ENCODE measurements at places on chromosomes 7 and 10. TPM values are rescaled to one million over a fixed set of nuclear protein-coding genes. Genes with fewer than 3 reads are reported as not detected.

The MYL7 gene
- not detected for total RNA-seq

The TMEM229A gene
- not detected for total RNA-seq

The MBL2 gene
- total RNA-seq = not detected

The OR2A1 gene
- not detected for total RNA-seq

The LRRC18 gene
- total RNA-seq = not detected

The TMEM139 gene
- total RNA-seq = 1.6 TPM

The OPN4 gene
- not detected for total RNA-seq

The UPK3B gene
- total RNA-seq = 0.40 TPM

The STEAP2 gene
- total RNA-seq = not detected

The KAT6B gene
- 24.8 TPM for total RNA-seq

The HKDC1 gene
- not detected for total RNA-seq

The THSD7A gene
- total RNA-seq = not detected

The GJD4 gene
- total RNA-seq = not detected

GRCh38 chr7:34596887-34597286 lies 61.1 kb upstream of the NPSR1 start:
- no peak for DNase-seq

- DNase-seq = no peak
Measured at GRCh38 chr7:825386-825785, 6.9 kb upstream of the SUN1 start.

DNA sequence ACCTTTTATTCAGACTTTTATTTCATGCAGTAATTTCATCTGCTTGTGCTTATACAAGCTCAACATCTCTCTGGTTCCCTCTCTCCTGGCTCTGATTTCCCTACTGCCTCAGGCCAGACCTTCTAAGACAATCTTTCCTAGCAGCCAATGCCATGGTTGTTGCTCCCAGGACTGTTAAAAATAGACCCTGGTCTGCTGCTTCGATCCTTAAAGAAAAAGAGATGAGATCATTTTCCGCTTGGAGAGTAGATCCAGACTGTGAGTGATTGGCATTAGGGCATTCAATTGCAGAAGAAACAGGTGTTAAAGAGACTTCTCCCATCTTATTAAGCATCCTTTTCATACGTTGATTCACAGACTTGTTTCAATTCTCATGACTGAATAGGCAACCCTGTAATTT lies 68.4 kb upstream of the ITGB1 start:
- no peak for DNase-seq

DNA sequence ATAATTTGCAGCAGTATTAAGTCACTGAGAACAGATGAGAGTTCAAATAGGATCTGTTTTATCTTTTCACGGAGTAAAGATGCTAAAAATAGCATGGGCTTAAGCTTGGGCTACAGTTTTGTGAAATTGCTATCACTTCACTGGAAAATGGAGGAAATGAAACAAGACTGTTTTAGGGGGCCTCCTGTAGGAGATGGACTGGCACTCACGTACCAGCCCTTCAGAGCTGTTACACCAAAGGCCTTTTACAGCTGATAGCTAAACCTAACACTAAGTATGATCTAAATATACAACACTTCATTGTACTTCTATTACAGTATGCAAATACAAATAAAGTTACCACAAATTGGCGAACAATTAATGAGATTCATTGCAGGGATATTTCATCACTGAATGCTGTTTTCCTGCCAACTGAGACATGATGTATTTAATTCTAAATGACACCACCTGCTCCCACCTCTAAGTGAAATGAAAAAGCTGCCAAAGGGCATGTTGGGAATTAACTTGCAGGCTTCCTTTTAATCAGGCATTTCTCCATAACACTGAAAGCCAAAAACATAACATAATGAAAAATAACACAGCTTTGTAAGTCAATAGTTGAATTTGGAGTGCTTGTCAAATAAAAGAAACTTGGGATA lies 304.5 kb upstream of the LRRN3 start:
- no peak for DNase-seq

DNA sequence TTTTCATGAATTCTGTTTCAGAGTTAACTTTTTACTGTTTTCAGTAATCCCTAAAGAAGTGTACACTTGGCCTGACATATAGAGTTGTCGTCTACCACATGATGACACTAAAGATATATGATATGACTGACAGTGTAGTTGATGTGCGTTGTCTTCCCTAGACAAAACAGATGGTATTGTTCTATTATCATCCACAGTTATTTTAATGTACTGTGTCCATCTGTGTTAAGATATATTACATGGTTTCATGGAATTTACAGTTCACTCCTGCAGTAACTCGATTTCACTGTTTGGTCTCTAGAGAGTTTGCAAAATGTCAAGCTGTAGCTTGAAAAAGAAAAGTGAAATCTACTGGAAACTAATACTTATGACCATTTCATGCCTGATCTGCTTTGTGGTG lies 18.1 kb downstream of the FOXP2 start:
- DNase-seq = no peak

- no peak for DNase-seq
Measured at GRCh38 chr10:1064964-1065247, 8.7 kb downstream of the WDR37 start.

- no peak for DNase-seq
Measured at GRCh38 chr10:35507519-35508109, 97.5 kb upstream of the GJD4 start.

DNA sequence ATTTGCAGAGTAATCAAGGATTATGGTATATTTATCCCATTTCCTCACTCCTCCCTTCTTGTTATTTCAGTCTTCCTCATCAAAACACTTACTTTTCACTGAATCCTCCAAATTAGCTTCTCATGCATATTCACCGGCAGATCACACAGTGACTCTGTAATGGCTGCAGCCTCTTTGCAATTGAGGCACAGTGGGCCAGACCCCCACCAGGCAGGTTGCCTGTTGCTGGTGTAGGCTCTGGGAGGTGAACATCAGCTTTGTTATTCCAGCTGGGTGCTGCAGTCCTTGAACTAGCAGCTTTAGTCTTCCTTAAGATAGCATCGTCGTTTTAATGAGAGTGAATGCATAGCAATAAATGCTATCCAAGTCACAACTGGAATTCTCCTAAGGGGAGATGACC lies 449.3 kb downstream of the CNTNAP2 start:
- no peak for DNase-seq

DNA sequence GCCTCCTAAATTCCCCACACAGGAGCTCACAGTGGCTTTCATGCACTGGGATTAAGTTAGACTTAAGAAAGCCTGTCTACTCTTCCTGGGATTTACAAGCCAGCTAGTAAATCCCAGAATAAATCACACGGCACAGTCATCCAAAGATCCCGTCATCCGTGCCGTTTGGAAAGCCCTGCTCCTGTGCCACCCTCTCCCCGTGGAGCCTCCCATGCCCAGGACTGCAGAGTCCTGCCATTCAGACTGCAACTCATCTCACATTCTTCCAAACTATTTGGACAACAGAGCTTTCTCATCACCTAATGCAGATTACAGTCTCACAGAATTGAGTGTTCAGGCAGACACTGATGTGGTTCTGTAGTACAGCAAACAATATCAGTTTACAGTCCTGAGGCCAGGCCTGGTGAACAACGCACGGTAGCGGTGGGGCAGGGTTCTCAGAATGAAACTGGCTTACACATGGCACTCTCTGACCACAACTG lies 166.5 kb downstream of the EGFR start:
- DNase-seq = no peak

GRCh38 chr10:1402816-1403507 lies 334.4 kb downstream of the ADARB2 start:
- no peak for DNase-seq

- DNase-seq = no peak
Measured at GRCh38 chr10:127889605-127890195, 3.0 kb downstream of the CLRN3 start.

DNA sequence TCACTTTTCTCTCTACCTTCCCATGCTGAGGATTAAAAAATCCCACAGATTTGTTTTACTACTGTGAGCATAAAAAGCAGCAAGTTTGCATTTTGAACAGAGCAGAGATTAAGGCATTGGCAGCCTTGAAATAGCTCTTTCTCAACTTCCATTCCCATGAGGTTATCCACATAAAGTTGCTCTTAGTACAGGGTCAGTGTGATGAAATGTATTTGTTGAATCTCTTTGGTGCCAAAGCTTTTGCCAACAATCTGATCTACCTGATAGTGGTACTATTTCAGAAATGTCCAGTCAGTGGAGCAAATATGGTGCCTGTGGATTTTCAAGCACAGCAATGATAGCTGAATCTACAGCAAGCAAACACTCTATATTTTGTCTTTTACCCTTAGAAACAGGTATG lies 254.8 kb downstream of the INHBA start:
- DNase-seq = no peak

DNA sequence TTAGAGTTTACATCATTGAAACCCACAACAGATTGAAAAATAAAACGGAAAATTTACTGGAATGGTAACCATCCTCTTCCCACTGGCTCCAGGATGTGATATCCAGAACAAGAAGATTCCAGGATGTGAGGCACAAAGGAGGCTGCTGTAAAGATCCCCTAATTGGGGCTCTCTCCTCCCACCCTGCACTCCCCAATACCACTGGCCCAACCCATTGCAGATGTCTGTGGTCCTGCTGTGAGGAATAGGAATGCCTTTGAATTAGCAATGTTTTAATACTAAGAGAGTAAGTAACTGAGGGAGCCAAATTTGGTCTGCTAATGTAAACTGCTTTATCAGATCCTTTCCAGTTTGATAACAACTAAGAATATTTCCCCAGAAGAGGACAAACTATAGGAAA lies 225.9 kb upstream of the INHBA start:
- no peak for DNase-seq

DNA sequence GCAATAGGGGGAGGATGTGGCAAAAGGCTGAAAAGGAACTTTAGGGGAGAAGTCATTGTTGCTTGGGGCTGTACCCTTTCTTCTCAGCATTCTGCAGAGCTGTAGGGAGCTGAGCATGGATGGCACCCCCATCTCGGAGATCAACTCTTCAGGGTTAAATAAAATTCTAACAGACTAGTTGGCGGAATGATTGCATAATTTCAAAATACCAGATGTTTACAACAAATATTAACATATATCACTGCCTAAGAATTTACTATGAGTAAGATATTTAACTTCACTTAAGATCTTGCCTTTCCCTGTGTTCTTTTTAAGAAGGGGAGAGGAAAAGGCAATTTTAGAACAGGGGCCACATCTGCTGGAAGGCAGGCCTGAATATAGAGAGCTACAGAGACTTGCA lies 509 bp upstream of the OR2F1 start:
- DNase-seq = no peak

- peak; percentile 52 for DNase-seq
Measured at GRCh38 chr10:69056129-69056528, 31.8 kb upstream of the SRGN start.

- no peak for DNase-seq
Measured at GRCh38 chr7:135197343-135197742, 14.0 kb downstream of the WDR91 start.

GRCh38 chr7:119842786-119843185 lies 430.2 kb upstream of the KCND2 start:
- no peak for DNase-seq

- DNase-seq = no peak
Measured at GRCh38 chr7:94393246-94394108, 1.2 kb upstream of the COL1A2 start.

DNA sequence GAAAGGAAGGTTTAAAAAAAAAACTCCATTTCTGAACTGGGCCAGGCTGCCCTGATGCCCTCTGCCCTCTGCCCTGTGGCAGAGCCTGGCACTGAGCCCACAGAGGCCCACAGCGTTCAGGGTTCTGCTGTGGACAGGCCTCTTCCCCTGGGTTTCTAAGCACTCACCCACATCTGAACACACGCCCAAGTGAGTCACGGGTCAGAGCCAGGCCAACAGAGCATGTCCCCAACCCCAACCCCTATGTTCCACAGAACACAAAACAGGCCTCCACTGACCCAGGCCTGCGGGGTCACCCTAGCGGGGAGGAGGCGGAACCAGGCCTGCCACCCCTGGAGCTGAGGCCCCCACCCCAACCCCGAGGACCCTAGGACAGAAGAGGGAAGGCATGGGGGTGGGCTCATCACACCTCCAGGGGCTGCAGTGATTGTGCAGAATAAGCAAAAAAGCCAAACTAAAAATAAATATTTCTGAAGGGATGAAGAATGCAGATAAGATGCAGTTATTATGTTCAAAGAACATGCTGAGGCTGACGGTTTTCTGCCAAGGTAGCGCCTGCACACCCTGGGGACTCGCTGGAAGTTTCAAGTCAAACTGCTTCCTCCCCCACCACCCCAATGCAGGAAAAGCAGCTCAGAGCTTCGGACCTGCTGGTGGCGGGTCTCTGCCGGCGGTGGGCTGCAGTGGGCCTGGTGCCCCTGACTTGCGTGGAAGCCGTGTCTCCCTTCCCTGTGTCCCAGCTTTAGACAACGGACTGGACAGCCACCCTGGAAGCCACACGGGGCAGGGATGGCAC lies 5.4 kb downstream of the WDR86 start:
- DNase-seq = no peak

- DNase-seq = no peak
Measured at GRCh38 chr10:86684331-86685097, 16.2 kb downstream of the LDB3 start.

GRCh38 chr7:98079891-98080648 lies 26.6 kb upstream of the LMTK2 start:
- no peak for DNase-seq

DNA sequence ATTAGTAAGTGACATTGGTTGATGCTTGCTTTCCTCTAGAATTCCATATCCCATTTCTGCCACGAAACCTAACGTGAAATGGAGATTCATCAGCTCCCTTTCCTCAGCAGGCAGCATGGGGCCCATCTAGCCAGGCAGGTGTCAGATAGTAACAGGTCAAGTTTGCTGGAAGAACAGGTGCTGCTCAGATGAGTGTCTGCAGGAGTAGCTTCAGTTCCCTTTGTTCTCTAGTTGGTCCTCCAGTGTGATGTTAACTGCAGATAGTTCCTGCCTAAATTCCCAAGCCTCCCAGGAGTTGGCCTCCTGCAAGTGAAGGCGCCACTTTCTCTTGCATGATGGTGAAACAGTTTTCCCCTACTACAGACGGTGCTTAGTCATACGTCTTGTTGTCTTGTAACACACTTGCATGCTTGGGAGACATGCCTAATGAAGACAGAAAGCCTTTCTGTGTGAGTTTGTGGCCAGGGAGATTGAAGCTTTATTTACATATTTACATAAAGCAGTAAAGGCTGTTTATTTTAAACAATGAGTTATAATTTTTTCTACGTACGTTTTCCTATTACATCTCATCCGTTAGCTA lies 175.4 kb downstream of the CHN2 start:
- no peak for DNase-seq

Measured in activated CD8-positive, alpha-beta T cell treated with anti-CD3 and anti-CD28 coated beads for 36 hours (primary cell).